ENCODE measurements at places on chromosomes 1 and 21.

DNA sequence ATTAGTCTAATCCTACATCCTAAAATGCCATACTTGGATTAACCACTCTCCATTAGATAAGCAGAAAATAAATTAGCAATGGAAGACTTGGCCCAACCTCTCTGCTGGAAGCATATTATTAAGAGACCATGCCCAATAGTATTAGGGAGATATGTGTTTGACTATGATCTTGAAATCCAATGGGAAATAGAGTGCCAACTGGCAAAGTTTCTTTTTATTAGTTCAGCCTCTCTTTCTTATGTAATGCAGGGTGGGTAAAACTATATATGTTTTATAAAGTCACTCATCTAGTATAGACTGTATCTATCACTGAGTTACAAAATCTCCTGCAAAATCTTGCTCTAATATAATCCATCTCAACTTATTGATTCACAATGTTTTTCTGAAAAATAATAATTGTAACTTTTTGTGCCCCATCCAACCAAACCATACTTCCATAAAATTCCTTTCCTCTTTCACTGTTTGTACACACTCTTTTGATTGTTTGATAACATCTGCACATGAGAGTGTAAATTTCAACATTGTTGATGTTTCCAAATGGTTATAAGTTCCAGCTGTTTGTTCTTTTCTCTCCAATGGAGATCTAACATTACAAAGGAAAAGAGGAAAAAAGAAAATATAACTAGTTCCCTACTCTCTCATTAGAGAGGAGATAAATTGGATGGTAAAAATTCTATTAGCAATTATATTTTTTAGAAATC lies 408.1 kb upstream of the ADGRL2 start:
- no peaks in the 10 kb centered on the region for H3K27me3 ChIP-seq
- DNase-seq, result no peak
- no peak overlapping the region for H3K27ac ChIP-seq
- H3K4me3 ChIP-seq, result no peak overlapping the region

- no peaks in the 10 kb centered on the region for H3K27me3 ChIP-seq
- H3K27ac ChIP-seq, result no peak overlapping the region
- no peak overlapping the region for H3K4me3 ChIP-seq
- H3K4me1 ChIP-seq, result no peaks in the 10 kb centered on the region
- no peaks in the 10 kb centered on the region for H3K36me3 ChIP-seq
- peak; percentile 76 for DNase-seq
Measured at GRCh38 chr1:83761167-83762038, 237.5 kb downstream of the TTLL7 start.

DNA sequence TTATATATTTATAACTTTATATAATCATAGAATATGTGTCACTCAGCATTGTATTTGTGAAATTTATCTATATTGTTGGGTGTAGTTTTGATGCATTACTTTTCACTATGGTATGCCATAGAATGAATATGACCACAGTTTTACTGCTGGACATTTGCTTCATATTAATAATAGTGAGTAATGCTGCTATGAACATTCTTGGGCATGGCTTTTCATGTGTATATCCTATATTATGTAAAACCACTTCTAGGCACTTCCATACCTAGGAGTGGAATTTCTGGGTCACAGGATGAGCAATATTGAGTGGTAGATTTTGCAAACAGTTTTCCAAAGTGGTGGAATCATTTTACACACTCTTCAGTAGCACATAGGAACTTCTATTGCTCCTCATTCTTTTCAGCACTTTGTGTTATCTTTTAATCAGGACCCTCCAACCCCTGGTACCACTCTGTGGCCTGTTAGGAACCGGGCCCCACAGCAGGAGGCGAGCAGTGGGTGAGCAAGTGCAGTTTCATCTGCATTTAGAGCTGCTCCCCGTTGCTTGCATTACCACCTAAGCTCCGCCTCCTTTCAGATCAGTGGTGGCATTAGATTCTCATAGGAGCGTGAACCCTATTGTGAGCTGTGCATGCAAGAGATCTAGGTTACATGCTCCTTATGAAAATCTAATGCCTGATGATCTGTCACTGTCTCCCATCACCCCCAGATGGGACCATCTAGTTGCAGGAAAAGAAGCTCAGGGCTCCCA lies 56.0 kb upstream of the CNIH3 start:
- H3K4me3 ChIP-seq, result no peak overlapping the region
- no peak overlapping the region for H3K27ac ChIP-seq
- no peak for DNase-seq

DNA sequence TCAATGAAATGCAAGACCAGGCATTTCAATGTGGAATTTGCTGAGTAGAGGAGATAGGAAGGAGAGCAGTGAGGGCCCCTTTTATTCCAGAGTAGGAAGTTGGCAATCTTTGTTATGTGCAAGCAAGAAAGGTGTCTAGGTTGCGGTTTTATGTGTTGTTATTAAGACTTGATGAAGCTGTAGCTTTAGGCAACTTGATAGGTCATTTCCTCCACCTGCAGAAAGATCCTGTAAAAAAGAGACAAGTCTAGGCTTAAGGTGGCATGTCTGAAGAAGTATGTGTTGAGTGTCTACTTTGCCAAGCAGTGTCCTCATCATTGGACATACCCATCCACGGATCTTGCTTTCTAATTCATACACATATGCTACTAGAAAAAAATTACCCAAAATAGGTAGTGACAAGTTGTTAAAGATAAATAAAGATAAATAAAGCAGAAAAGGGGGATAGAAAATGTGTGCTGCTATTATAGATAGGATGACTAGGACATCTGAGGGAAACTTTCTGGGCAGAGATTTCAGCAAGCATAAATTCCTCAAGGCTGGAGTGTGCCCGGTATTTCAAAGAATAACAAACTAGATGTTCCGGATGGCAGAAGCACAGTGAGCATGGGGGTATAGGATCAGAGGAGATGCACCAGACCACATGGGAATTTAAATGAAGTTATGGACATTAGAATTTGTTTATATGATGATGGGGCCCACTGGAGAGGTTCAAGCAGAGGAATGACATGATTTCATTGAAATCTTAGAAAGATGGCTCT lies 335.0 kb downstream of the TGFB2 start:
- no peak overlapping the region for H3K4me3 ChIP-seq
- no peak for DNase-seq
- H3K4me1 ChIP-seq, result no peaks in the 10 kb centered on the region
- no peak overlapping the region for H3K27ac ChIP-seq
- no peaks in the 10 kb centered on the region for H3K27me3 ChIP-seq

GRCh38 chr1:232587141-232588008 lies 42.6 kb downstream of the SIPA1L2 start:
- H3K27ac ChIP-seq, result no peak overlapping the region
- no peaks in the 10 kb centered on the region for H3K4me1 ChIP-seq
- no peak overlapping the region for H3K4me3 ChIP-seq
- no peak for DNase-seq
- no peaks in the 10 kb centered on the region for H3K27me3 ChIP-seq

DNA sequence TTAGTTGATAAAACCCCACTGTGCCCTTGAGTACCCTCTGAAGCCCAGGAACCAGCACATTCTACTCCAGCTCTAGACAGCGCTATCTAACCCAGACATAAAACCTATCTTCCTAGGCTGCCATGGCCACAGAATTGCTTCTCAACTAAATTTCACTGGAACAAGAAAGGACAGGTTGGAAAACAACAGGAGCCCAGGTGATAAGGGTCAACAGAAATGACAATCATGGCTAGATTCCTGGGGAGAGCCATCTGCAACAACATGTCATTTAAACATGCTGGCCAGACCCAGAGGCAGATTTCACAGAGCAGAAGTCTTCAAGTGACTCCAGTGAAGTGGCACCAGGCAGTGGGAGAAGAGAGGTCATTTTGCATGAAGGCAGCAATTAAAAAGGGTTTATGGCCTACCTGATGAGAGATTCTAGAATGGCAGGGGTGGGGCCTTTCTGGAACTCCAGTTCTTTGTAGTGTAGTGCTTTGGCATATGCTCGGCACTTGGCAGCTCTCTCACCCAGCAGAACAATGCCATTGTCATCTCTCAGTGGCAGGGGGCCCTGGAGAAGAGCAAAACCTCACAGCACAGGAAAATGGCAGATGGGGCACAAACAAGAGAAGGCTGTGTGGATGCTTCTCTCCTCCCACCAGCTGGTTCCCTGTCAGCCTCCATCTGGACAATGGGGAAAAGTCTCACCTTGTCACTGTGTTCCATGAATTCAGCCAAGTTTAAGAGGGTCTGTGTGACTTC lies 9.9 kb downstream of the ANGPTL7 start:
- no peaks in the 10 kb centered on the region for H3K36me3 ChIP-seq
- H3K27me3 ChIP-seq, result no peaks in the 10 kb centered on the region
- H3K4me3 ChIP-seq, result no peak overlapping the region
- H3K27ac ChIP-seq, result no peak overlapping the region
- H3K4me1 ChIP-seq, result no peaks in the 10 kb centered on the region

DNA sequence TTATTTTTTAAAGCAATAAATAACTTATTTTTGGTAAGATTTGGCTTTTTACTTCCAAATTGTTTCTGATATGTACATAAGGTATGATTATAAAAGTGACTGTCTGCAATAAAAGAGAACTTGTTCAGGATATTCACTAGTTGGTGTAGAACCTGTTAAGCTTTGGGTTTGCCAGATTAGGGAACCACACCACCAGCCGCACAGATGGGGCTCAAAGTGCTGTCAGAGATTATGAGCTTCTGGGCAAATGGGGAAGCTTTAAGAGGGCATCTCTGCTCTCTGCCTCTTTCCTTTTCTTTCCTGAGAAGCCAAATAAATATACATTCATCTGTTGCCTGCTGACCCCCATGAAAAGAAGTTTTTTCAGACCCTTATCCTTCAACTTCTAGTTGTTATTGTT lies 25.4 kb downstream of the IVNS1ABP start:
- H3K4me1 ChIP-seq, result no peaks in the 10 kb centered on the region
- H3K27ac ChIP-seq, result no peak overlapping the region
- no peak overlapping the region for H3K4me3 ChIP-seq
- no peaks in the 10 kb centered on the region for H3K36me3 ChIP-seq

DNA sequence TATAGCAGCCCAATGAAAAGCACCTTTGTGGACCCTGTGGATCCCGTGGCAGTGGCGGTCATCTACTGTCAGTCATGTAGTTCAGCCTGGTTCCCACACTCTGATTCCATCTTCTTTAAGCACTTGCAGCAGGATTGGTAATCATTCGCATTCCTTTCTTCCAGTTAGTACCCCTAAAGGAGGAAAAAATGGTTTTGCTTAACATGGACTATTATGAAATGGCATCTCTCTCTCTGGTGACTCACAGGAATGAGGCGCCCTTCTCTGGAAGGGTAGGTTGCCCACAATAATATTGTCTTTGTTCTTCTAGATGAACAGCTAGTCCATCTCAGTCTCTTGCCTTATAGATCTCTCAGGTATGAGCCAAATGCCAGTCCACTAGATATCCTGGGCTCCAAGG lies 127.9 kb upstream of the MROH9 start:
- no peak overlapping the region for H3K27ac ChIP-seq
- no peak for DNase-seq

DNA sequence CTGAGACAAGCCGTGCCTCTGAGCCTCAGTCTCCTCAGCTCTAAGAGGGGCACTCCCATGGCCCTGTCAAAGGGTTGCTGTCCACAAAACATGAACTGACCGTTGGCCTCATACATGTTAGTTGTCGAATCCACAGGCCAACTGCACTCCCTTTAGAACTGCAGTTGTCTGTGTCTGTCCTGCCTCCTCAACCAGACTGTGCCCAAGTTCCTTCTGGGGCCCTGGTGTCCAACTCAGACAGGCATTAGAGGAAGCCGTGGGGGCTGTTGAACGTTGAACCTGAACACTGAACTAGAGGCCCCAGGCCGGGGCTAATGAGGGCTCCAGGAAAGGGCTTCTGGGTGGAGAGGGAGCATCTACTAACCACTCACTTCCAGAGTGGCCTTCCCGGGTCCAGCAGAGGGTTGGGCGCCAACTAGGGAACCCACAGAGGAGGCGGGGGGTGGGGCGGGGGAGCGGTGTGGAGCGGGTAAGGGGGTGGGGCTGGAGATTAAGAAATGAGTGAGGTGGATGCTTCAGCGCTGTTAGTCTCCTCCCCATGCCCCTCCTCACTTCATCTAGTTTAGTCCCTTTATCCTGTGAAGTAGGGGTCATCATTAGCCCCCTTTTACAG lies at the start of gene RAB42:
TSS of gene RAB42 (plus strand) at position 558 of the 613 bp plus-strand sequence. CDS start 247 bp downstream, outside the sequence.
- H3K27ac ChIP-seq, result peak within 1 kb of the TSS; percentile 57
- H3K27me3 ChIP-seq, result no peaks in the 10 kb centered on the region
- H3K4me3 ChIP-seq, result peak within 1 kb of the TSS; percentile 65
- H3K4me1 ChIP-seq, result no peaks in the 10 kb centered on the region
- no peaks in the 10 kb centered on the region for H3K36me3 ChIP-seq

DNA sequence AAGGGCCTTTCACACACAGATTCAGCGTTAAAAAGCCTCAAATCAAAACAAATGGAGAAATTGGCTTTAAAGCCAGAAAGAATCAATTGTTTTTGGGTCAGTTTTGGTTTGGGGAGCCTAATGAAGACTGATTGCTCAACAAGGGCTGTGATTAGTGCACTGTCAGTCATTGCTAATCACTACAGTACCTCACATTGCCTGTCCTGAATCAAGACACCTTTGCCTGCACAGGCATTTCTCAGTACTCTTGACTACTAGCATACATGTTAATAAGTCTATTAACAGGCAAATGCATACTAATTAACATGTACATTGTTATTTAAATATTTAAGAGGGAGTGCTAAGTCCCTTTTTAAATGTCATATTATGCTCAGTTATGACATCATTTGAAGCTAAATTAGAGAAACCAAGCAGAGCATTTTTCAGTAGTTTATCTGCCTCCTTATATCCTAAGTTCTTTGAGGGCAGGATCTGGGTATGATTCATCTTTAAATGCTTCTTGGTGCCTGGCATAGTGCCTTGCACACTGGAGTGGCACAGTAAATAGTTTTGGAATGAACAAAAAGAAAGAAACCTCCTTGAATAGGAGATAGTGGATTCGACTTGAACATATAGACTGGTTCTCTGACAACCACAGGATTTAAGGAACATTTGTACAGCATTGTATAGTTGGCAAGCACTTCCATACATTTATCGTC lies 25.8 kb upstream of the CCN1 start:
- H3K27me3 ChIP-seq, result no peaks in the 10 kb centered on the region
- no peaks in the 10 kb centered on the region for H3K36me3 ChIP-seq
- DNase-seq, result no peak
- H3K4me1 ChIP-seq, result no peaks in the 10 kb centered on the region
- no peak overlapping the region for H3K4me3 ChIP-seq

- H3K27me3 ChIP-seq, result no peaks in the 10 kb centered on the region
- no peaks in the 10 kb centered on the region for H3K4me1 ChIP-seq
- H3K4me3 ChIP-seq, result no peak overlapping the region
- H3K36me3 ChIP-seq, result no peaks in the 10 kb centered on the region
- peak overlapping the region; percentile 49 for H3K27ac ChIP-seq
Measured at GRCh38 chr1:160208557-160209320, 3.6 kb downstream of the PEA15 start.

GRCh38 chr1:60866226-60866900 lies 216.0 kb upstream of the NFIA start:
- no peak for DNase-seq
- no peaks in the 10 kb centered on the region for H3K27me3 ChIP-seq
- H3K27ac ChIP-seq, result no peak overlapping the region
- no peaks in the 10 kb centered on the region for H3K36me3 ChIP-seq
- peaks cover 4% of the 10 kb centered on the region for H3K4me1 ChIP-seq

GRCh38 chr1:225823811-225824261 lies 13.9 kb downstream of the EPHX1 start:
- DNase-seq, result no peak
- H3K4me3 ChIP-seq, result no peak overlapping the region
- no peak overlapping the region for H3K27ac ChIP-seq
- H3K27me3 ChIP-seq, result no peaks in the 10 kb centered on the region
